ENCODE measurements at places on chromosomes 12 and 14.

DNA sequence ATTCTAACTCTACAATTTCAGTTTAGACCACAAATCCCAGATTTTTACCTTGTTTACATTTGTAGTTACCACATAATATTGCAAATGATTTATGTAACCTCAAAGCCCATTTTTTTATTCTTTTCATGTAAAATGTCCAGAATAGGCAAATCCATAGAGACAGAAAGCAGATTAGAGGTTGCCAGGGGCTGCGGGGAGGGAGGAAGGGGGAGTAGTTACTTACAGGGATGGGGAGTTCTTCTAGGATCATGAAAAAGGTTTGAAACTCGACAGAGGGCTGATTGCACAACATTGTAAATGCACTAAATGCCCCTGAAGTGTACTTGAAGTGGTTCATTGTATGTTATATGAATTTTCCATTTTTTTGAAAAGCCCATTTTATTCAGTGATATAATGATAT lies 66.5 kb downstream of the PPP2R5C start:
- no peak for DNase-seq

DNA sequence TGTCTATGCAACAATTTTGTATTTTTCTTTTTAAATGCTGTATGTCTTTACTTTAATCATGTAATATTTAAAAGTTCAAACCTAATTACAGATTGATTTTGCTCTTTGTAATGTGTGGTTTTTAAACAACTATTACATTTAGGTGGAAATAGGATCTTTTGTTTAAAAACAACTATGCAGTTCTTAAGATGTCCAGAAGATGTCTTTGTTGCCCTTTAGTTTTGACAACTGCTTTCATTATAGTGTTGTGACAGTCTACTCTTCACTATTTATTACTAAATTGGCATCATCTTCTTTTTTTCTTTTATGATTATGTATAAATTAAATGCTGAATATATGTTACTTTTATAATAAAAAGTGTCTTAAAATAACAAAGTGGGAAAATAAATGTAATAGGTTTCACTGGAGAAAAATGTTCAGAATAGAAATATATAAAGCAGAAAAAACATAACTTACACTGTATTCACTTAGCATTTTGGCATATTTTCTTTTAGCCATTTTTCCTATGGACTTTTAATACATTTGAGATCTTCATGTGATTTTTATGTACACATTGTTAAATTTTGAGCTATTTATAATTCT lies 27.1 kb upstream of the PCNX4 start:
- DNase-seq: no peak

DNA sequence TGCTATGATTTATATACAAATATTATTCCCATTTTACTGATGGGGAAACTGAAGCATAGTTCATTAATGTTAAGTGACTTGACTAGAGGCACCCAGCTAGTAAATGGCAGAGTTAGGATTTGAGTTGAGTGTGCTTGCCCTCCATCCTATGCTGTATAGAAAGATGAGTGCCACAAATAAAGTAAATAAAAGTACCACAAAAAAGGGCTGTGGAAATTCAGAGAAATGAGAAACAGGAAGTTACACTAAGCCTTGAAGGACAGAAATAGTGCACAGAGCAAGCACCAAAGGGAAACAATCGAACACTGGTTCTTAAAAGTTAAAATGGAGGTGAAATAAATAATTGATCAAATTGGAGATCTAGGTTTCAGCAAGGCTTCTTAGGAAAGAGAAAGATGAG lies 9.2 kb upstream of the ABCD2 start:
- no peak for DNase-seq

GRCh38 chr12:96099421-96099820 lies 64.0 kb upstream of the LTA4H start:
- DNase-seq: no peak

DNA sequence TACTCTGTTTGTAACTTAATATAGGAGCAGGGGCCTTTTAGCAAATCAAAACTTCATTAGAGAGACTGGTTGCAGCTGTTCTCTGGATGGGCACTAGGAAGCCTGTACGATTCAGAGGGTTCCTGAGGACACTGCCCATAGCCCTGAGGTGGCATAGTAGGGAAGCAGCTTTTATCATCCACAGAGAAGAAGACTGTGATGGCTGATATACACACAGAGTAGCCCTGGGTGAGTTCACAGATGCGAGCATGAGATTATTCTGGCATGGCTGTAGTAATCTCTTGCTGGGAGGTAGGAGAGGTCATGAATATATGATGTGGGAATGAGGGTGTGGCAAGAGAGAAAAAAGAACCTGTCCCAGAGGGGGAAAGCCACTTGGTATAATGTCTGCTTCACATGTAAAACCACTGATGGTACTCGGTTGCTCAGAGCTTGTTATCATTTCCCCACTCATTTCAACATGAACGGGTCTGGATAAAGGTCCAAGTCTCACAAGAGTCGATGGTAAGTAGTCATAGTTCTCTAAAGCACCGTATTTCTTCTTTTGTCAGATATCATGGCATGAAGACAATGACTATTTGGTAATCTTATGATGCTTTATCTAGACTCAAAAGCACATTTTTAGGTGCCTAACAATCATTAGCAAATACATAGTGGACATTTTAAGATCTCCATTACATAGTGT lies 52.0 kb downstream of the PEBP1 start:
- peak; percentile 40 for DNase-seq

GRCh38 chr12:122064025-122064777 lies 14.4 kb upstream of the MLXIP start:
- peak; percentile 95 for DNase-seq

- no peak for DNase-seq
Measured at GRCh38 chr14:104924421-104925213, at the start of gene PLD4. TSS of gene PLD4 (plus strand) at chr14:104924879. CDS start at chr14:104927141, 2,262 bp downstream.

GRCh38 chr14:24143511-24143910 lies 2.1 kb upstream of the EMC9 start:
- DNase-seq: no peak

DNA sequence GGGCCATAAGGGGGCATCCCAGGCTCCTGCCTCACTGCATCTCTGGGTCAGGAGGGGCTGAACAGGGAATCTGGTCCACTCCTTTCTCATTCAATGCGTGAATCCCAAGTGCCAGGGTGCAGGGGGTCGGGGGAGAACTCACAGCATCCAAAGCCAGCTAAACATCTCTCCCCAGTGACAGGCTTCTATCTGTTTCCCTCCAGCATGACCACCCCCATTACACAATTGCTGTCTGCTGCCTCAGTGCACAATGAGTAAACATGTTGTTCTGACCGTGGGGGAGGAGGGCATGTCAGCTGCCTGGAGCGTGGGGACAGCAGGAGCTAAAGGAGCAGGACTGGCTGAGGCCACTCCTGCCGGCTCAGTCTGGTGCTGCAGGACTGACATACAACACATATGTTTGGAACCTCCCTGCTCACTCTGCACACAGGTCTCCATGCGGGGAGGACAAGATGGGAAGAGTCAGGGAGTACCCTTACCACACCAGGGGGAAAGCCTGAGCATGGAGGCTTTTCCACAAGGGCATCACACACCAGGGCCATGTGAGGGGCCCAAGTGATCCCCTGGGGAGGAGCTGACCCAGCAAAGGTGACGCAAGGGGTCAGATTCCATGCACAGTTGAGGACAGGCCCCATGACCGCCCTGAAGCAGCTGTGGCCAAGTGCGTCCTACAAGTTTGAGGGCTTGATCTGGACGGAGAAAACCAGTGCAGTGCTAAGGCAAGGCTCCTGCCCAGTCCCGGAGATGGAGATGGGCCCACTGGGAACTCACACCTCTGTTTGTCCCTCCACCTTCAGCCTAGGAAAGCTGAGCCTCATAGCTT lies 1.4 kb downstream of the TNS2 start:
- peak; percentile 84 for DNase-seq

DNA sequence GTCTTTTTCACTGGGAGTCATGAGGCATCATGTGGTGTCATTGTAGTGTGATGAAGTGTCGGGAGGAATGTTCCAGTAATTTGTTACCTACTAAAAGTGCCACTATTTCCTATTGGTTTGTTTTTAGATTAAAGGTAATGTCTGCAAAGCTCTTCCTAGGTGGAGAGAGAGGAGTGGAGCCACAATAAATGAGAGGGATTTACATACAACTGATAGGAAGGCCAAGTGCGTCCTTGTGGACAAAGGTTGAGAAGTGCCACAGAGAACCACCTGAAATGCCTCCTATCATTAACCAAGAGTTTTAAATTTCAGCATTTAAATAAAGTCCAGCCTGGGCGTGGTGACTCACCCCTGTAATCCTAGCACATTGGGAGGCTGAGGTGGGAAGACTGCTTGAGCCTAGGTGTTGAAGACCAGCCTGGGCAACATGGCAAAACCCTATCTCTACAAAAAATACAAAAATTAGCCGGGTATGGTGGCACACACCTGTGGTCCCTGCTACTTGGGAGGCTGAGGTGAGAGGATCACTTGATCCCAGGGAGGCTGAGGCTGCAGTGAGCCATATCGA lies 2.5 kb upstream of the SNX6 start:
- DNase-seq: no peak

GRCh38 chr12:124230117-124230757 lies 64.7 kb upstream of the RFLNA start:
- no peak for DNase-seq

GRCh38 chr12:79151956-79152355 lies 287.4 kb downstream of the SYT1 start:
- DNase-seq: no peak

- DNase-seq: peak; percentile 74
Measured at GRCh38 chr12:95790033-95790916, at the start of gene NTN4. TSS of gene NTN4 (minus strand) at chr12:95790764. CDS start at chr12:95790309, 455 bp downstream.

DNA sequence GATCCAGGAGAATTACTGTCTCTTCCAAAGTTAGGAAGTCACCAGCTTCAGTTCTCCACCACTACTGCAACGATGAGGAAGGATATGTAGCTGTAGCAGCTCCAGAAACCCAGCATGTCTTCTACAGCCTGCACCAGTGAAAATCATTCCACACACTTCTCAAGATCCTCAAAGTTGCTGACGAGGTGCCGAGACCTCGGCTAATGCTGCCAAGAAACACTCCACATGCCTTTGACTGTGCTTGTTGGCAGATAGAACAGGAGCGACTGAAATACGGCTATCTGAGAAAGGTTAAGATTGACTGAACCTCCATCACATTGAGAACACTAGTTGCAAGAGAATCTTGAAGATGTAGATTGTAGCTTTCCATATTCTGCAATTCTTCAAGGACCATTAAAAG lies 241.9 kb downstream of the PPFIA2 start:
- no peak for DNase-seq

- DNase-seq: no peak
Measured at GRCh38 chr14:33951183-33951840, 438 bp upstream of the EGLN3 start.

- no peak for DNase-seq
Measured at GRCh38 chr14:65210118-65210821, 108.0 kb upstream of the MAX start.

- no peak for DNase-seq
Measured at GRCh38 chr14:87996291-87996592, 3.3 kb upstream of the GALC start.

- DNase-seq: no peak
Measured at GRCh38 chr14:91258876-91259275, 14.4 kb upstream of the GPR68 start.

DNA sequence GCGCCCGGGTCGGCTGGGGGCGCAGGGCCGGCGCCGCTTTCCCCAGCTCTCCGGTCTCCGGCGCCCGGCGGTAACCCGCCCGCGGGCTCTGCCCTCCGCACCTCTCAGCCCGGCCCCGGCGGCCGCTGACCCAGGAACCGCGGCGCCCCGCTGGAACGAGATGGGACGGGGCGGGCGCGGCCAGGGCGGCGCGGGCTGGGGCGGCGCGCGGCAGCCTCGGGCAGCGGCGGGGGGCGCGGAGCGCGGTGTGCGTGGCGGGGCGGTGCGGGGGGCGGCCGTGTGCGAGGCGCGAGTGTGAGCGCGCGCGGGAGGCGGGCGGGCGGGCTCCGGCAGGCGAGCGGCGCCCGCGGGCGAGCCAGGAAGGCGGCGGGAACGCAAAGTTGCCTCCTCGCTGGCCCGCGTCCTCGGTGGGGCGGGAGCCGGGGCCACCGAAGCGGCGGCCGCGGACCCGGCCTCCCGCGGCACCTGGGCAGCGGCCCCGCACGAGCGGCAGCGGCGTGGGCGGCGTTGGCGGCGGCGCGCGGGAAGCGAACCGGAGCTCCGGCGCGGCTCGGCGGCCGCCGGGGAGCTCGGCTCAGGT lies 671 bp upstream of the DIO3 start:
- no peak for DNase-seq

- no peak for DNase-seq
Measured at GRCh38 chr14:89304972-89305703, 111.9 kb downstream of the FOXN3 start.

DNA sequence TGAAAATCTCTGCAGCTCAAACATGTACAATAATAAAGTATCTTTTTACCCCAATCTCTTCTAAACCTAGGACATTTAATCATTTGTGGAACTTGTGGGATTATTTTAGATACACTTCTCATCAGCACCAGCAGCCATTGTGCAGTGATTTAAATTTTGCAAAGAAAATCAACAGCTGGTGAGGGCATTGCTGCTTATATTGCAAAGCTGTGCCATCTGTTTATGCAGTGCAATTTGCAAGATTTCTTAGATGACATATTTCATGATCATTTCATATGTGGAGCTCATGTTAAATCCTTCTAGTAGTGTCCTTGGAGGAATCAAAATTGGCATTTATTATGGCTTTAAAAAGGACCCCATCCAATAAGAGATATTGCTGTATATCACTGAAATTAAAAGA lies 320.7 kb downstream of the BTG1 start:
- DNase-seq: no peak

DNA sequence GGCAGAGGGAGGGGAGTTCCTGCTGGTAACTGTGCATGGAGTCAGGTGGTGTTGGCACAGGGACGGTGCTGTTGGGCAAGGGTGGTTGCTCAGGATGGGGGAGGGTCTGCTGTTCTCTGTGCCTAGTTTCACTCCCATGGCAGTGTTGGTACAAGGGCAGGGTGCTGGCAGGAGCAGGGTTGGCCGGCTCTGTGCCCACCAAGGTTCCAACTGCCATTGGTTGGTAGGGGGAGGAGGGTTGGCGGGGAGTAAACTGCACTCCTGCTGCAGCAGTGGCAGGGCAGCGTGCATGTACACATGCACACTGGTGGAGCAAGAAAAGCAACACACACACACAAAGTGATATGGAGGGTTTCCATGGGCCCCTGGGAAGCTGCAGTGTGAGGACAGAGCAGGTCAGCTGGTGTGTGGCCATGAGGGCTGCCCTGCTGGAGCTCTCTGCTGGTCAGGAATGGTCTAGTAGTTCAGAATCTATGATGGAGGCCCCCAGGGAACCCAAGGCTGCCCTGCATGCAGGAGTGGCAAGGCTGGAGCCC lies 269.9 kb upstream of the MGAT4C start:
- no peak for DNase-seq

GRCh38 chr12:78725951-78726580 lies 138.5 kb upstream of the SYT1 start:
- no peak for DNase-seq

DNA sequence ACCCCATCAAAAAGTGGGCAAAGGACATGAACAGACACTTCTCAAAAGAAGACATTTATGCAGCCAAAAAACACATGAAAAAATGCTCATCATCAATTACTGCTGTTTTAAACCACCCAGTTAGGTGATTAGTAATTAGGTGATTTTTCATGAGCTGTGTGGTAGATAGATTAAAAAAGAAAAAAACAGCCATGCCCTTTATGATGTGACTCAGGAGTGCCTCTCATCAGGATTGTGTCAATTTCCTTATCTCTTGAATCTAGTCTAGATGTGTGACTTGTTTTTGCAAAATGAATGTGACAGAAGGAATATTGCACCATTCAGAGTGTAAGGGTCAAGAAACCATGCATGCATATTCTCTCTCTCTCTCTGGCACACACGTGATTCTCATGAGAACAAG lies 5.7 kb downstream of the OR10A7 start:
- no peak for DNase-seq

GRCh38 chr14:22885975-22886374 lies 3.0 kb downstream of the REM2 start:
- DNase-seq: peak; percentile 61
